ENCODE measurements at places on chromosomes 7 and 10.

GRCh38 chr7:90412458-90413184 is 9.4 kb downstream of the CLDN12 start:
- DNase-seq: no peak

- DNase-seq: no peak
Measured at GRCh38 chr7:18607025-18607424, 111.5 kb downstream of the HDAC9 start.

GRCh38 chr10:91219371-91220193 is 881 bp upstream of the PCGF5 start:
- no peak for DNase-seq

GRCh38 chr7:100351657-100352058 is 6.3 kb upstream of the PILRB start:
- no peak for DNase-seq

- DNase-seq: no peak
Measured at GRCh38 chr10:130012129-130012528, 48.1 kb upstream of the EBF3 start.

GRCh38 chr10:86654411-86655172 is at the start of gene OPN4:
Gene OPN4 (plus strand): TSS chr10:86654547. CDS start chr10:86654784, 237 bp downstream.
- DNase-seq: no peak

- no peak for DNase-seq
Measured at GRCh38 chr7:156309016-156309620, 331.5 kb upstream of the RNF32 start.

DNA sequence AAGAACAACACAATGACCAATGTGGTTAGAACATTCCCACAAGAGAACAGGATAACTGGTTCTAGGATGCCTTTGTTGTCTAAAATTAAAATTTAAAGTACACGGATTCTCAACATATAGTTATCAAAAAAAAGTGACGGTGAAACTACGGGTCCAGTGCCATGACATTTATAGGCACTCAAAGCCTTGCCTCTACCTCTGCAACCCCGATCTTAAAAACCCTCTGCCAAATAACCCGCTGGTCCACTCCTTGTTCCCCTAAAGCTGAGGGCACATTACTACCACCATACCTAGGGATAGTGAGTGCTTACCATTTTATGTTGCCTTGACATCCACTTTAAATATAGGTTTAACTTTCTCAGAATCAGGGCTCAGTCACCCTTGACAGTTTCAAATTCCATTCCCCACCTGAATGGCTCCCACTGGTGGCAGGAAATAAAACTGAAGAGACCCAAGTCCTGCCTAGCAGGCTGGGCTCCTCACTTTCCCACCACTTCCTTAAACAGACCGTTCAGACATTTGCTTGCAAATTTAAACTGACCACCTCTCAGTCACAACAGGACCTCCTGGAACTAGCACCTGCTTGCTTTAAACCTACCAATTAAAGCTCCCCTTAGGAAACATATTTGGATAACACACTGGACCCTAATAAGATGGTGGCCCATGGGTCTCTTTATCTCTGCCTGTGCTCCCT is 169.9 kb upstream of the ASAH2 start:
- peak; percentile 85 for DNase-seq

GRCh38 chr7:134440476-134440875 is 18.4 kb downstream of the AKR1B1 start:
- no peak for DNase-seq

- peak; percentile 11 for DNase-seq
Measured at GRCh38 chr10:81081887-81082620, 544.4 kb downstream of the SH2D4B start.

DNA sequence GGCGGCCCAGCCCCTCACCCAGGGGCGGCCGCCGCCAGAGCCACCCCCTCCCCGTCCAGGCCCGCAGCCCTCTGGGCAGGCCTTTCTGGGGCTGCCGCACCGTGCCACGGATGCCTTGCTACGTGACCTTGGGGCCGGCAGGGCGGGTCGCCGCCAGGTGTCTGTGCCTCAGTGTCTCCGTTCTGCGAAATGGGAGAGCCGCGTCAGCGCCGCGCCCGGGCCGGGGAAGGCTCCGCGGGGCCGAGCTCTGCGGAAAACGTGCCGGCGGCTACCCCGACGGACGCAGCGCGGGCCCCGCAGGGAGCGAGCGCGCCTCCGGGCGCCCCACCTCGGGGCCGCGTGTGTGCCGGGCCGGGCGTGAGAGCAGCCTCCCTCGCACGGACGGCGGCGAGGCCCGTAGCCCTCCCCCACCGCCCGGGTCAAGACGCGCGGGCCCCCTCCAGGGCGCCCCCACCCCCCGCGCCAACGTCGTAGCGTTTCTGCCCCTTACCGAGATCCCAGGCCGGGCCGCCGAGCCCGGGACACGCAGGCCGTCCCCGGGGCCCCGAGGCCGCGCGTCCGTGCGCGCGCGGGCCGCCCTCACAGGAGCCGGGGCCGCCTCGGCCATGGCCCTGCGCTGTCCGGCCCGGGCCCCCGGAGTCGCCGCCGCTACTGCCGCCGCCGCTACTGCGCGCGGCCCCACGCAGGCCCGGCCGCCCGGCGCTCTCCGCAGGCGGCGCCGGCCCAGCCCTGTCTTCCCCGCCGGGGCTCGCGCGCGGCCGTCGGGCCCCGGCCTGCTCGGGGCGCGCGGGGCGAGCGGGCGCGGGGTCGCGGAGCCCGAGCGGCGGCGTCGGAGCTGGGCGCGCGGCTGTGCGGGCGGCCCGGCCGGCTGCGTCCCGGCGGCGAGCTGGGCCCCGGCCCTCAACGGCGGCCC is 1.1 kb downstream of the ZNF777 start:
- DNase-seq: no peak

DNA sequence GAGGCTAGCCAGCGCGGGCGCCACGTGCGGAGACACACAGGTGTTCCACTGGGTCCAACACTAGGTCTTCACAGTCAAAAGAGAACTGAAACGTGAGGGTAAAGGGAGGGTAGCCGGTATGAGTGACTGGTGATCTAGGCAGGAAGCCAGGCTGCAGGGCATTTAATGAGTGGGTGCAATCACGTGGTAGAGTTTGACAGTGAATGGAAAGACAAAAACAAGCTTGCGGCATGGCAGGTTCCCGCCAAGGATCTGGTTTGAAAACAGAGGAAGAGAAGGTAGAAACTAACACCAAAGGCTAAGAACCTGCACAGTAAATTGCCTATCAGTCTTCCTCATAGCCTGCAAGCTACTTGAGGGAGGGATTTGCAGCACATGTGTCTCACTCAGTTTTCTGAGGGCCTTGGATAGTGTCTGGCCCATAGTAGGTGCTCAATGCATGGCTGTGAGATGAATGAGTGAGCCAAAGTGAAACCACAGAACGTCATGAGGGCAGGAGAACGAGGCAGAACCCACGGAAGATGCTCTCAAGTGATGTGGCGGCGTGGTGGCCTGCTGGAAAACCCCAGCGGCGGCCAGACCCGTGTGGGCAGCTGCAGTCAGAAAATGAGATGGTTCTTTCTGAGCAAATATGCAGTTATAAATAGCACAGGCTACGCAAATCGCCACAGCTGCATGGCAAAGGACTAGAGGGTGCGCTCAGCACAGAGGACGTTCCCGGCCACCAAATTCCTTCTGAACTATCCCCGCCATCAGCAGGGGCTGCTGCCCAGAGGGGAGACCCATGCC is 183.6 kb upstream of the NFE2L3 start:
- no peak for DNase-seq

GRCh38 chr7:66731986-66732385 is 8.5 kb upstream of the RABGEF1 start:
- DNase-seq: no peak

DNA sequence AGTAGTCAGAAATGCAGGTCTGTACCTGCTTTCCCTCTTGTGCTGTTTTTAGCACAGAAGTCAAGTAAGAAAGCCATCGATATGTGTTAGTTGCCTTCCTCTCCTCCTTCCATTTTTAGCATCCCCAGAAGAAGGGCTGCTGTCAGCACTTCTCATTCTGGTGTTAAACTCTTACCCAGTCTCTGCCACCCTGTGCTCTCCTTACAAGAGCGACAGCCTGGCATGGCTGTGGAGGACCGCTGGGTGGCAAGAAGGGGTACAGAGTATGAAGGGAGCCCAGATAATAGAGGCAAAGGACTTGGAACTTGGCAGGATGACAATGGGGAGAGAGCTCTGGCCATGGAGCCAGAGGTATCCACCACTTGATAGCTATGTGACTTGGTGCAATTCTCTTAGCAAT is 103.5 kb downstream of the RPS24 start:
- DNase-seq: no peak

DNA sequence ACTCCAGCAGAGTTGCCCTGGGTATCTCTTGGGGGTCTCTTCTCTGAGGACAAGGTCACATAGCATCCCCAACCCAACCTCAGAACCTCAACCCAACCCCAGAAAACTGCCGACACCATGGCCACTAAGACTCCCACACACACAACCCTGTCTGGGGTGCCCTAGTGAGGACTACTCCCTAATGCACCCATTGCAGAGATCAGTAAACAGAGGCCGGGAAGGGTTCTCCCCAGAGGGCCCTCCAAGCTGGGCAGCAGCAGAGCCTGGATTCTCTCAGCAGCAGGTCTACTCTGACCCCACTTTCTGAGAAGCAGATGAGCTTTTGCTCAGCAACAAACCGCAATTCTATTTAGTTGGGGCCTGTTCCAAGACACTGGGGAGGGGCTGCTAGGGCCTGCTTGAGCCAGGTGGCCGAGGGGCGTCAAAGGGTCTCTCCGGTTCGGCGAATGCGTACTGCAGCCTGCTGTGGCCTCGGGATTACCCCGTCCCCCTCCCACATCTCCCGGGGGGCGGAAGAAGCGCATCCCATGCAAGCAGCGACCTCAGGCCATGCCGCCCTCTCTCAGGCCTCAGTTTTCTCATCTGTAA is 828 bp downstream of the OGDHL start:
- DNase-seq: no peak
